ENCODE measurements at places on chromosomes 4 and X. TPM values are rescaled to one million over a fixed set of nuclear protein-coding genes. Genes with fewer than 3 reads are reported as not detected.
A peak's percentile ranks its signal among the peaks of the same experiment; 100 is the strongest.

Gene LGI2
- total RNA-seq = 0.32 TPM

Gene CCDC158
- total RNA-seq = 0.55 TPM

Gene USP17L13
- total RNA-seq = not detected

Gene SUPT20HL1
- not detected for total RNA-seq

Gene STPG2
- 1.2 TPM for total RNA-seq

Gene FGF13
- 2.1 TPM for total RNA-seq

Gene GBA3
- 17.3 TPM for total RNA-seq

Gene CDK16
- 180 TPM for total RNA-seq

Gene PRDM8
- total RNA-seq = 0.20 TPM

Gene RNF175
- not detected for total RNA-seq

Gene TMPRSS11A
- not detected for total RNA-seq

Gene FMR1NB
- not detected for total RNA-seq

Gene SMIM10
- total RNA-seq = not detected

Gene SSX2
- not detected for total RNA-seq

Gene CDS1
- 37.3 TPM for total RNA-seq

- H3K27me3 ChIP-seq = no peaks in the 10 kb centered on the region
- H3K4me1 ChIP-seq = no peaks in the 10 kb centered on the region
- no peak for DNase-seq
- no peaks in the 10 kb centered on the region for H3K36me3 ChIP-seq
- no peak overlapping the region for H3K27ac ChIP-seq
- H3K4me3 ChIP-seq = no peak overlapping the region
Observed at GRCh38 chrX:50815120-50815519, 1.1 kb upstream of the SHROOM4 start.

- no peaks in the 10 kb centered on the region for H3K36me3 ChIP-seq
- H3K4me3 ChIP-seq = no peak overlapping the region
- no peaks in the 10 kb centered on the region for H3K27me3 ChIP-seq
- H3K27ac ChIP-seq = peak overlapping the region; percentile 80
Observed at GRCh38 chr4:104966349-104967033, 180.2 kb upstream of the TET2 start.

- H3K27me3 ChIP-seq = no peaks in the 10 kb centered on the region
- H3K4me1 ChIP-seq = no peaks in the 10 kb centered on the region
- no peaks in the 10 kb centered on the region for H3K36me3 ChIP-seq
Observed at GRCh38 chrX:86171366-86171765, 23.1 kb downstream of the DACH2 start.

DNA sequence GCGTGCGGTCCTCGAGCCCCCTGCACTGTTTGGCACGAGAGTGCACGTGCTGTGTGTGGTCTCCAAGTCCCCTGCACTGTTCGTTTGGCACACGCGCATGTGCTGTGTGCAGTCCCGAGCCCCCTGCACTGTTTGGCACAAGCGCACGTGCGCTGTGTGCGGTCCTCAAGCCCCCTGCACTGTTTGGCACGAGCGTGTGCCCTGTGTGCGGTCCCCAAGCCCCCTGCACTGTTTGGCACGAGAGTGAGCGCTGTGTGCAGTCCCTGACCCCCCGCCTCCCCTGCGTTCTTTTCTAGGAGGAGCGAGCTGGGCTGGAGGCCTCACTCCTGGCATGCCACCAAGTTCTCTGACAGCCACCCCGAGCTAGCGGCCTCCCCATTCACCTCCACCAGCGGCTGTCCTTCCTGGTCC, 76.5 kb upstream of the CLDN34 start:
- no peak overlapping the region for H3K4me3 ChIP-seq
- no peaks in the 10 kb centered on the region for H3K4me1 ChIP-seq
- H3K27ac ChIP-seq = no peak overlapping the region
- H3K27me3 ChIP-seq = no peaks in the 10 kb centered on the region
- DNase-seq = no peak
- H3K36me3 ChIP-seq = no peaks in the 10 kb centered on the region

DNA sequence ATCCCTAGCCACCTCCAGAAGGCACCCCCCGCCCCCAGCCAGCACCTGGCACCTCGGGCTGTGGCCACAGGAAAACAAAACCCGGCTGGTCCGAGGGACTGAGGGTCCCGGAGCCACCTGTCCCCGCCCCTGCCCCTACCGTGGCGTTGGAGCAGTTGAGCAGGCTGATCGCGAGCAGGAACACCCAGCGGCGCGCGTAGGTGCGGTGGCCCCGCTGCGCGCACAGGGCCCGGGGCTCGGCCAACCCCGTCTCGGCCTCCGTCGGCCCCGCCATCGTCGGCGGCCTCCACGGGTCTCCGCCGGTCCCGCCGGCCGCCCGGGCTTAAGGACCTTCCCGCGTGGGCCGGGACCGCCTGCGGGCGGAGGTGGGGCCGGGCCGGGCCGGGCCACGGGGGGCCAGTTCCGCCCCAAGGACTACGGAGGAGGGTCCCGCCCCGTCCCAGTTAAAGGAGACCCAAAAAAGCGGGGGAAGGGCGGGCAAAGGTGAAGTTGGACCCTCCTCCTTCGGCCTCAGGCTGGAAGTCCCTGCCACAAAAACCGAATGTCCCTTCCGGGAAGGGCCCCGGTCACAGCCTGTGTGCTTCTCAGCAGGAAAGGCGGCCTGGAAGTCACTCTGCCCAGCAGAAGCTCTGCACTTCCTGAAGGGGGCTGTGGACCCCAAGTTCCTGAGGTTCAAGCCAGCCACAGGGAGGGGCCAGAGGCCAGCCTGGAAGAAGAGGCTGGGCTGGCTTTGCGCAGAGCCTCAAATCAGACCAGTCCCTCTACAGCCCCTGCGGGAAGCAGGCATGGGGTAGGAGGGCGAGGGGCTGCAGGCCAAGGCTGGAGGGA, at the start of gene SLC49A3:
Gene SLC49A3 (minus strand): TSS at position 298 of the 828 bp plus-strand sequence. CDS start 24 bp downstream, at position 274.
- H3K4me3 ChIP-seq = peak within 1 kb of the TSS; percentile 40
- peak within 1 kb of the TSS; percentile 87 for H3K27ac ChIP-seq
- peaks cover 34% of the 10 kb centered on the region for H3K4me1 ChIP-seq
- H3K27me3 ChIP-seq = no peaks in the 10 kb centered on the region
- peak; percentile 43 for DNase-seq

DNA sequence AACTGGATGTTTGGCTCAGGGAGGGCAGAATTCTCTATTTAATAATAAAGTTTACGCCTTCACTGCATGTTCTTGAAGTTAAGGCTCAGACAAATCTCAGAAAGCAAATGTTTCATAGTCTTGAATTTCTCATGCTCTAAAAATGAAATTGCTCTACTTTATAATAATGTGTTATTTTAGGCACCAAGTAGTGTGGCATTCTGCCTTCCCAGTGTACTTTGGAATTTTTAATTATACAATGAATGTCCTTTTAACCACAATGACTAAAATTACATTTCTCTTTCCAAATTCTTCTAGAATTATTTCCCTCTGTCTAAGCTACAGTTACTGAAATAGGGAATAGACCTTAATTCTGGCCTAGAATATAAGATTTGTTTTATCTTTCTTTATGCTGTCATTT, 97.9 kb upstream of the PDE5A start:
- H3K36me3 ChIP-seq = no peaks in the 10 kb centered on the region
- H3K4me3 ChIP-seq = no peak overlapping the region
- peaks cover 37% of the 10 kb centered on the region for H3K4me1 ChIP-seq
- H3K27ac ChIP-seq = peak overlapping the region; percentile 74

GRCh38 chr4:1196421-1197183, 24.2 kb upstream of the SPON2 start:
- H3K27ac ChIP-seq = peak overlapping the region; percentile 9
- DNase-seq = no peak
- no peaks in the 10 kb centered on the region for H3K27me3 ChIP-seq
- H3K4me3 ChIP-seq = no peak overlapping the region
- H3K36me3 ChIP-seq = no peaks in the 10 kb centered on the region

DNA sequence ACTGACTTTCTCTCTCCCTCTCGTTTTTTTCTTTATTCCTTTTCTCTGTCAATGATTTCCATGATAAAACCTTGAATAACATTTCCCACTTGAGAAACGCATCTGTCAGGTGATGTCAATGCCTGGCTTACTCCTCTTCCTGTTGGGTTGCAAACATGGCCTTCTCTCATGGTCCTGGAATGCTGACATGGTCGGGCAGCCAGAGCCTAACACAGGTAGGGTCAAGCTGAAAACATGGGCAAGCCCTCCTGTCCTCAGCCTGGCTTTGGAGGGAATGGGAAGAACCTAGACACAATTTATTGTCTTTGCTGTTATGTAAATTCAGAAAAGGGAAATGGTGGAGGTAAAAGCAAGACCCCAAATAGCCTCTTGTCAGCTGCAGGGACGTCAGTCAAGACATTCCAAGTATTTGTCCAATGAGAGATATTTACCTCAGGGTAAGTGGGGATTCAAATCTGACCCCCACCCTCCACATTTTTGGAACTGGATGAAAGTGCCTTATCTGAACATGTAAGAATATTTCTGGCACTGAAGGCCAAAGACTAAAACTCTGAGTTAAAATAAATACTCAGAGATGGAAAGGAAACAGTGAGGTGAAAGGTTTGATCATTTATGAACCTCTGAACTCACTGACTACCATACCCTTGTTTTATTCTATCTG, 473.8 kb downstream of the SPRY1 start:
- H3K27ac ChIP-seq = no peak overlapping the region
- H3K4me3 ChIP-seq = no peak overlapping the region
- no peaks in the 10 kb centered on the region for H3K4me1 ChIP-seq
- no peak for DNase-seq
- H3K27me3 ChIP-seq = no peaks in the 10 kb centered on the region

DNA sequence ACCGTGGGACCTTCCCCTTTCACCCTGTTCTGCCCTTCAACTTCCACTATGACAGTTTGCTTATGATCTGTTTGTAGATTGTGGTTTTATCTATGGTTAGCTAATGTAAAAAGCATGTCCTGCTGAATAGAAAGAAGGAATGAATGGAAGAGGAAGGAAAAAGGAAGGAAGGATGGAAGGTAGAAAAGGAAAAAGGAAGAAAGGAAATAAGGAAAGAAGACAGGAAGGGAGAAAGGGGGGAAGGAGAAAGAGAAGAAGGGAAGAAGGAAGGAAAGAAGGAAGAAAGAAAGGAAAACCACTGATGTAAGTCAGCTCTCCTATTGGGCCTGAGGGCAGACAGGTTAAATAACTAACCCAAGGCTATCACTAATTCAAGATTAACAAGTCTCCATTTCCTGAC, 319.1 kb upstream of the KLF3 start:
- DNase-seq = no peak
- H3K4me3 ChIP-seq = no peak overlapping the region
- H3K27ac ChIP-seq = no peak overlapping the region
- no peaks in the 10 kb centered on the region for H3K4me1 ChIP-seq
- no peaks in the 10 kb centered on the region for H3K36me3 ChIP-seq
- no peaks in the 10 kb centered on the region for H3K27me3 ChIP-seq

DNA sequence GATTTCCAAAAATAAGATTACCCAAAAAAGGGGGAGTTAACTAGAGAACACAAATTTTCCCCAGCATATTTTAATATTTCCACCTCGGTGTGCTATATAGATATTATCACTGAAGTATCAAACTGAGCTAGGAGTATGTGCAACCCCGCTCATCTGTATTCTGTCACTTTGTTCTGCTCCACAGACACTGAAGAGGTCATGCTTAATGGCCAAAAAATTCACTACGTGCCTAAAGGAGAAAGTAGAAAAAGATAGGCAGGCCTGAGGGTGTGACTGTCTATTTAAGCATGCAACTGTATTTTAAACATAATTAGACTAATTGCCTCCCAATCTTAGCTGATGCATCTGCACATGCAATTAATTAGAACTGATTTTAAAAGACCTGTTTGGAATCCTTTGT, 24.5 kb downstream of the SH3RF1 start:
- H3K36me3 ChIP-seq = no peaks in the 10 kb centered on the region
- no peak overlapping the region for H3K4me3 ChIP-seq
- H3K27me3 ChIP-seq = no peaks in the 10 kb centered on the region
- no peak for DNase-seq
- no peak overlapping the region for H3K27ac ChIP-seq

- no peaks in the 10 kb centered on the region for H3K4me1 ChIP-seq
- no peak overlapping the region for H3K27ac ChIP-seq
- no peaks in the 10 kb centered on the region for H3K36me3 ChIP-seq
- H3K27me3 ChIP-seq = no peaks in the 10 kb centered on the region
Observed at GRCh38 chrX:15127010-15127409, 142.9 kb downstream of the ASB9 start.

GRCh38 chr4:75545526-75545925, 10.3 kb upstream of the ODAPH start:
- H3K4me1 ChIP-seq = no peaks in the 10 kb centered on the region
- H3K36me3 ChIP-seq = no peaks in the 10 kb centered on the region
- H3K27ac ChIP-seq = no peak overlapping the region

DNA sequence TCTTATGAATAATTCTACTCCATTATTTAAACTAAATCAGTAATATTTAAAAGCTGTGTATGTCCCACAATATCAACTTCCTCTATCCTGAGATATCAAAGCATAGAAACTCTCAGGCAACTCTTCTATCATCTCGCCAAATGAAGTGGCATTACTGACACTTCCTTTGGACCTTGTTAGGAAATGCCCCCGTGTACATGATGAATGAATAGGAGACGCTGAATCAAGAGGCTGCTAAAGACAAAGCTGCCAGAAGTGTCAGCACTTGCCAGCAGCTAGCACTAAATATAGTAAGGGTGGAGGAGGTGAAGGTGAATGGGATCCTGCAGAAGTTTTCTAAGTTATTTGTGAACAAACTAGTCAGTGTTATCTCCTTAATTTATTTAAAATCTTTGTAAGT, 99.5 kb upstream of the BLTP1 start:
- DNase-seq = no peak
- no peak overlapping the region for H3K27ac ChIP-seq
- H3K27me3 ChIP-seq = no peaks in the 10 kb centered on the region
- no peaks in the 10 kb centered on the region for H3K4me1 ChIP-seq
- H3K4me3 ChIP-seq = no peak overlapping the region

DNA sequence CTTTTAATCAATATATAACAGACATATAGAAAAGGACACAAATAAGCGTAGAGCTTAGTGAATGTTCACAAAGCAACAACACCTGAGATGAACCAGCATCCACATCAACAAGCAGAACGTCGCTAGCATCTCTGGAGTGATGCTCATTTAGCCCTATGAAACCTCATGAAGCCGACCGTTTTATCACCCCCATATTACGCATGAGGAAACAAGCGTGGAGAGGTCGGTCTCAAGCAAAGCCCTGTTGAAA, 524 bp upstream of the RPS3A start:
- peaks cover 21% of the 10 kb centered on the region for H3K36me3 ChIP-seq
- peaks cover 26% of the 10 kb centered on the region for H3K4me1 ChIP-seq
- peak overlapping the region; percentile 66 for H3K4me3 ChIP-seq
- H3K27me3 ChIP-seq = no peaks in the 10 kb centered on the region
- H3K27ac ChIP-seq = peak overlapping the region; percentile 92
- no peak for DNase-seq

Measured in transverse colon (tissue), 4 donors.